ENCODE measurements at places on chromosomes 1 and 21.

DNA sequence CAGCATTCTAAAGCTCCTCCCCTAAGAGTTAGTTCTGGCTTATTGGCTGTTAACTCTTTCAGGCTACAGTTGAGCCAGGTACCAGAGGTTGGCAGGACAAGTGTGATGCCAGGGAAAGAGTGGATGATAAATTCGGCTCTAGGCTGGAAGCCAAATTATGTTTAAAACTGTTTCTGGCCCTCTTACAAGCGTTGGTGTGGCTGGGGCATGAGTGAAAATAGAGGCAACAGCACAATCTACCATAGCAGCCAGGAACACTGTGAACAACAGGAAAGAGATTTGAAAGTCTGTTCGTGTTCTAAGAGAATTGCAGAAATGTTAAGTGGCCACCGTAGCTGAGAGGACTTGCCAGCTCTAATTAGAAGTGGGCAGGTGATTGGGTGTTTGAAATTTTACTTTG lies 84.2 kb downstream of the CDC7 start:
- no peak for DNase-seq

- DNase-seq = no peak
Observed at GRCh38 chr1:71081697-71082080, 854 bp upstream of the ZRANB2 start.

- no peak for DNase-seq
Observed at GRCh38 chr1:228084797-228085196, 2.3 kb downstream of the ARF1 start.

- DNase-seq = no peak
Observed at GRCh38 chr1:173062150-173062938, 11.6 kb upstream of the TNFSF18 start.

GRCh38 chr1:221032637-221033280 lies 153.5 kb downstream of the HLX start:
- no peak for DNase-seq

- DNase-seq = no peak
Observed at GRCh38 chr1:230188826-230189225, 121.8 kb downstream of the GALNT2 start.

DNA sequence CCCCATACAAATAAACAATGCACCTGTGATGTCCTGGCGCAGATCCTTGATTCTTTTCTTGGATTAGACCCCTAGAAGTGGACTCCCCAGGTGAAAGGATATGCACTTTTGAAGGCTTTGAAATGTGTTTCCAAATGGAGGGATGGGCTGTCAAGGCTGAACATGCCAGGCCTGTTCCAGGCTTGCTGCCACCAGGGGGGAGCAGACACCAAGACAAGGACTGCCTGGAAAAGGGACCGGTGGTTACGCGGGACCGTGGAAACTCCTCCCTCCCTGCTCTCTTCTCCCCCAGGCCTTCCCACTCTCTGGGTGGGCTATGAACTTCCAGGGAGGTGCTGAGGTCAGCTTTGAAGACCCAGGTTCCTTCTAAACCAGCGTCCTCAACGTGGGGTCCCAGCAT lies 12.7 kb downstream of the C1QB start:
- no peak for DNase-seq
